ENCODE measurements at places on chromosomes 12 and 14. TPM values are rescaled to one million over a fixed set of nuclear protein-coding genes. Genes with fewer than 3 reads are reported as not detected.
A peak's percentile ranks its signal among the peaks of the same experiment; 100 is the strongest.

DNA sequence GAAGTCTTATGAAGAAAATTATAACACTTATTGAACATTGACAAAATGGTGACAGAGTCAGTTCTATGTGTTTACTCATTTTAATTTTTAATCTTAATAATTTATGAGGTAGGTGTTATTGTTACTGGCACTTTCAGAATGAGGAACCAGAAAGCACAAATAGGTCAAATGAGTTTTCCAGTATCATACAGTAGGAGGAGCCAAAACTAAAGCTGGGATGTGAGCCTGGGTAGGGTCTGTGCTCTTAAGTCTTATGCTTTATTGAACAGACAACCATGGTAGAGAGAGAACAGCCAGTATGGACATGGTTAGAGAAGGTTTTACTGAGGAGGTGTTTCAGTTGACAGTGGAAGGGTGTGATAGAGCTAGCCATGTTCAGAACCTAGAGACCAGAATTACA is 775.7 kb downstream of the TMTC2 start:
- no peak for DNase-seq

DNA sequence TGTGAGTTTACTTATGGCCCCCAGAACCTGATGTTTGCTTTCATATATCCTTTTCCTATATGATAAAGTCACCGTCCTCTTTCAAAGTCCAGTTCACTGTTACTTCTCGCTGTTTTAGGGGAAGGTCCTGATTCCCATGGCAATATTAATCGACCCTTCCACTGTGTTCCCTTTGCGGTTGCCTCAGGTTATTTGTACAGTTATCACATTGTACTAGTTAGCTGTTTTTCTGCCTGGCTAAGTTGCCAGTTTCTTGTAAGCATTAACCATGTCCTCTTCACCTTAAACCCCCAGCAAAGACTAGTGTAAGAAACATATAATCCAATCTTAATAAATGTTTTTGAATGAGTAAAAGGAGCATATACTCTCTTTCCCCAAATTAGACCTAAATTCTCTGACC is 115.0 kb upstream of the PPFIA2 start:
- DNase-seq: no peak

- DNase-seq: peak; percentile 44
These were observed 11.2 kb downstream of the ADSS1 start for GRCh38 chr14:104734991-104735779.

DNA sequence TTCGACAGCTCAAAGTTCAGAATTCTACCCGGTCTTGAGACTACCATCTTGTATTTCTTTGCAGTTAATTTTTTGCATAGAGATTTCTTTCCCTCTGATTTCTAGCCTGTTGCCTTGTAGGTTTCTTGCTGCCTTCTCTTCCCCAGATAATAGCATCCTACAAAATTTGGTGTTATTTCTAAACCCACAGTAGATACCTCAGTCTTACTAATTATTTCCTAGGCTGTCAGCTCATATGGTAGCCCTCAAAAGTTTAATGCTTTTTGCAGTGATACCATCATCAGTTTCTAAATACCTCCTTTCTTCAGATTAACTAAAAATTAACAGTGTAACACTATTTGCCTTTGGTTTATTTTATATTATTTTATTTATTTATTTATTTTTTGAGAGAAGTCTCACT is 61.9 kb upstream of the TMPO start:
- no peak for DNase-seq

DNA sequence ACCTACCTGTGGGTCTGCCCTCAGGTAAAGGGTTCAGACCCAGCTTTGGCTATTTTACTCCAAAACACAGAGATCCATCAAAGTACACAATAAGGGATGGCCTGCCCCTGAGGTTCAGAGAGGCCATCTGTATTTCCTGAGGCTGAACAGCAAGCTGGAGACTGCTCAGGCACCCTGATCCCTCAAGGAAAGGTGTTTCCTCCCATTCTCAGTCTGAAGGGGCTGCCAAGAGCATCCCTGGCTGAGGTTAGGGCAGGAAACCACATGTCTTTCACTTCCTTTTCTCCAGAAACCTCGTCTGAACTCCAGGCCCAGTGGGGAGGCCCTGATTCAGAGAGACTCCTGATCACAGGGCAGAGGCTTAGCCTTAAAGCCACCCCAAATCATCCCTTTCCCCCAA is 1.5 kb downstream of the RILPL1 start:
- no peak for DNase-seq

- no peak for DNase-seq
These were observed 37.5 kb upstream of the PPP1R13B start for GRCh38 chr14:103884854-103885253.

DNA sequence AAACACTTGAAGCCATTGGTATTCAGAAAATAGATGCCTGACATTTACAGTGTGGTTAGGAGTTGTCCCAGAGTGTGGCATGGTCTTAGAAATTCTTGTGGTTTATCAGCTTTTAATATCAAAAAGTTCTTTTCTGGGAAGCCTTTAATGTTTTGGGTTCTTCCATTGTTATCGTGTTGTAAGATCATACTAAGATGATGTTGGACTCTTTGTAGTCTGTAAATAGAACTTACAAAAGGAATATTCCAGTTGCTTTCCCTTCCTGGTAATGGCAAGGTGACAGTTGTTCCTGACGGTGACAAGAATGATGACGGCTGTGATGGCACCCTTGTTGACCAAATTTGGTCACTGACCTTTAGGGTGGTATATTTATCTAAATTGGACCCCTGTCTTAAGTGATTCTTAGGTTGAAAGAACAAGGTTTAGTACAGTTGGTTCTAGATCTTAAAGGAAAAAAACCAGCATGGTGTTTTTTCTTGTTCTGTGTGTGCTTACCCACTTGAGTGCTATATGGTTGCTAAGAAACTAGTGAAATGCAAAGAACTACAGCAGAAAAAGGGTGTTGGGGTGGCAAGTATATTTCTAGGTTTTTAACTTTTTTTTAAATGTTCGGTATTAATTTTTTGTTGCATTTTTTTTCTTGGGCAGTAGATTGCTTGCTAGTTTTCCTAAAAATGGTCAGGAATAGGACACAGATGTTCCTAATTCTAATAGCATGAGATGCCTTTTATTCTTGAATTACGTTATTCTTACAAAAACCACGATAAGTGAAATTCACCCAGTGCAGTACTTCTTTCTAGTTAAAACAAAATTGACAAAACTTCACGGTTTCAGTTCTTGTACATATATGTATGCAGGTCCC is 2.1 kb downstream of the ATP2A2 start:
- no peak for DNase-seq

- no peak for DNase-seq
These were observed 320.8 kb upstream of the CCDC196 start for GRCh38 chr14:66165337-66165736.

GRCh38 chr14:52080808-52081755 is 12.2 kb upstream of the NID2 start:
- DNase-seq: peak; percentile 48

- no peak for DNase-seq
These were observed 72.3 kb downstream of the LRIG3 start for GRCh38 chr12:58847901-58848600.

DNA sequence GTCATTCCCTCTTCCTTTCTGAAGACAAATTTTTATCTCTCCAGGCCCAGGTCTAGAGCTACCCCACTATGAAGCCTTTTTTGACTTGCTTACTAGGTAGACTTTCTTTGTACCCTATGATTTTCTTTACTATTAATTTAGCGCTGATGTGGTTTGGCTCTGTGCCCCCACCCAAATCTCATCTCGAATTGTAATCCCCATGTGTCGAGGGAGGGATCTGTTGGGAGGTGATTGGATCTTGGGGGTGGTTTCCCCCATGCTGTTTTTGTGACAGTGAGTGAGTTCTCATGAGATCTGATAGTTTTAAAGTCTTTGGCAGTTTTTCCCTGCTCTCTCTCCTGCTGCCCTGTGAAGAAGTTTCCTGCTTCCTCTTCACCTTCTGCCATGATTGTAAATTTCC is 118.1 kb downstream of the SLC38A1 start:
- no peak for DNase-seq

DNA sequence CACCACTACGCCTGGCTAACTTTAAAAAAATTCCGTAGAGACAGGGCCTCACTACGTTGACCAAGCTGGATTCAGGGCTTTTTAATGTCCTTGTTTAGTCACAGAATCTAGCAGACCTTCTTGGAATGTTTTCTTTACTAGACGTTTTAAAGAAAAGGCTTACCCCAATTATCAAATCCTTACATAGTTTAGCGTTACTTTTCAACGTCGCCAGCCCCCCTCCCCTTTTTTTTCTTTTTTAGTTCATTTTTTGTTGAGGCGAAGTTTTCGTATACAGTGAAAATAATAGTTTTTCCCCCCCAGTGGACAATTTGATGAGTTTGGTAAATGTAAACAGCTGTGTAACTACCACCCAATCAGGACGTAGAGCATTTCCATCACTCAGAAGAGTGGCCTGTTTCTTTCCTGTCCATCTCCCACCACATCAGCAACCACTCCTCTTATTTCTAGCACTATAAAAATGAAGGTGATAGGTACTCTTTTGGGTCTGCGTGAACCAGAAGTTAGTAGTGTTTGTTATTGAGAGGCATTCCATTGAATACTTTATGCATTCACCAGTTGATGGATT is 753 bp upstream of the DLGAP5 start:
- DNase-seq: no peak

- no peak for DNase-seq
These were observed 38.2 kb downstream of the TRPV4 start for GRCh38 chr12:109795023-109795422.

DNA sequence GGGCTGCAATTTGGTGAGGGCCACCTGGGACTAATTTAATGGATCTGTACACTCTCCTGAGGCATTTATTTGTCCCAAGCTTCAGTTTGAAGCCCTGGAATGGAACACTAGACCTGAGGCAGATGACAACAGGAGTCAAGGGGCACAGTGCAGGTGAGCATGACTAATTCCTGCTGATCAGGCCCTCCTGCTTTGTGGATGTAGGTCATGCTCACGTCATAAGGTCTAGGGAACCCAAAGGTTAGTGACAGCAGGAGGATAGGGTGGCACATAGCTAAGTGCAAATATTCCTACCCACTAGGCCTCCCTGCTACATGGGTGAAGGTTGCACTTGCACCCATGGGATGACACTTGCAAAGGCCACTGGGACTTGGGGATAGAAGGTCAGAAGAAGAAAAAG is 30.8 kb downstream of the SDR9C7 start:
- DNase-seq: no peak

- DNase-seq: no peak
These were observed 6.2 kb downstream of the LRCOL1 start for GRCh38 chr12:132604151-132604618.

Gene SLCO1C1
- 0.09 TPM for total RNA-seq

Gene MGAT4C
- total RNA-seq: 0.60 TPM

Gene NOS1
- 0.40 TPM for total RNA-seq

Gene AQP2
- not detected for total RNA-seq

Gene USP44
- 2.9 TPM for total RNA-seq

Gene LYZ
- 1,541 TPM for total RNA-seq

Gene TTC6
- total RNA-seq: 2.5 TPM

Gene ACOT6
- total RNA-seq: not detected

Data from mucosa of gallbladder (tissue), 1 donor.